Right atrium auricular region (tissue), 2 donors: ENCODE measurements at places on chromosomes 12 and 14. TPM values are rescaled to one million over a fixed set of nuclear protein-coding genes. Genes with fewer than 3 reads are reported as not detected.

CIROP gene
- total RNA-seq: not detected

GRCh38 chr12:46764005-46764404, 61.8 kb downstream of the SLC38A4 start:
- DNase-seq: no peak

DNA sequence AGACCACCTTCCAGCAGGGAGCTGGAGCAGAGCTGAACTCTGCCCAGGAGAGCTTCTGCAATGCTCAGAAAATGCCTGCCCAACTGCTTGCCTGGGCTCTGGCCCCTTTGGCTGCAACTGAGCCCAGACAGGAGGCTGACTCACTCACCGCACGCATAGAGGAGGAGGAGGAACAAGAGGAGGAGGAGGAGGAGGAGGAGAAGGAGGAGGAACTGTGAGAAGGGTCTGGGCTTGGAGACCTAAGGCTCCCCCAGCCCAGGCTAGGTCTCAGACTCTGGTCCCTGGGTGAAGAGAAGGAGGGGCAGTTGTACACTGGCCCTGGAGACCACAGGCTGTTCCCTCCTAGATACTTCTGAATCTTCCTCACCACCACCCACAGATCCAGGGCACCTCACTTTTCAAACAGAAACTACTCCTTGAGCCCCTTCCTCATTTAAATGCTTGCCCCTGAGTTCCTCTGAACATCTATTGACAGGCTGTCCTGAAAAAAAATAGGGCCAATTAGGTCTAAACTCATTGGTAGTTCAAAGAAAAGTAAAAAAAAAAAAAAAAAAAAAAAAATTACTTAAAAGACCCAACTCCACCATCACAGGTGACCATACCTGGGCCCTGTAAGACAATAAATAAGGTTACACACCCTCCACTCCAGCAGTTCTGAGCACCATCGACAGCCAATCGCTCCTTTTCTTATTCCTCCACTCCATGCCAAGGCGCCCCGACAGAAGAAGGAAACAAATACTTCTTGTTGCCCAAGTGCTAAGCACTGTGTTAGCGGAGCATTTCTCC, 674 bp downstream of the VDR start:
- peak; percentile 76 for DNase-seq

IQSEC3 gene
- total RNA-seq: 0.67 TPM

DNA sequence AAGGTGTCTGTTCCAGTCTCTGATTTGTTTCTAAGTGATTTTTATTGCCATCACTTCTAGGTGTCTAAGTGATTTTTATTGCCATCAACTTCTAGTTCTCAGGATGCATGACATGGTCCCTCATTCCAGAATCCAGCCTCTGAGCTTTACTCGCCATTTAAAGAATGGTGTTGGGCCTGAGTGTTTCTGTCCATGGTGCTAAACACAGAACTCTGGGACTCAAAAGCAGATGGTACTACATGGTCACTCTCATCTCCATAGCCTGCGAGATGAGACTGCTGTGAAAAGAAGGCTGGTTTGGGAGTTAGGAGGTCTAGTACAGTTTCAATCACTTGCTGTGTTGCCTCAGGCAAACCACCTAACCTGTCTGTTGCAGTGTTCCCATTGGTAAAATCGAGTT, 276.6 kb downstream of the NRXN3 start:
- no peak for DNase-seq

DNA sequence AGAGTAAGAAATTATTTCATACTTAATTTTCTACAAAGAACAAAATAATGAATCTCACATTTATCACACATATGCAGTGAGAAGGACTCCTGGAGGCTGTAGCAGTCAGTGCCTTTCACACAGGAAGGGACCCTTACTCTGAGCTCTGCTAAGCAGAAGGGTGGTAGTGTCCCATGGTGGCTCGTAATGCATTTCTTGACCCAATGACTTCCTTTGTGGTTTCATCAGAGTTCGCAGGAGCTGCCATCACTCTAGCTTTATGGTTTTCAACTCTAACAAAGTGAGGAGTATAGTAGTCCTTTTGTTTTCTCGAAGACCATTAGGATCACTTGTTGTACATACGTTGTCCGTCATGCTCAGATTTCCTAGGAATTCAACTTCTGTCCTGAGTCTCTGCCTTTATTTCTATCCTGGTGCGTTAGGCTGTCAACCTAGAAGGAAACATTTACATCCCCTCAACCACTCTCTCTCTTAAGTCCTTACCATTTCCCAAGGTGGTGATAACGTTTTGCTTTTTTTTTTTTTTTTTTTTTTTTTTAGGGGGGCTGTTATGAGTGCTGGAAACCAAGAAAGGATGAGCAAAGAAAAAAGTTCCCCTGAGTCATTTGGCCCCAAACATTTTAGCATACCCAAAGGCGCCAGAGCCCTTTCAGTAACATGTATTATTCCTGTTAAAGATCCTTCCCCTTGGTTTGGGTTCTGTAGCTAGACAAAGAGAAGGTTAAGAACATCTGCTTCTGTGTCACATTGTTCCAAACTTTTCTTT, 37.2 kb downstream of the GABARAPL1 start:
- DNase-seq: no peak

GRCh38 chr14:101934601-101935150, 29.7 kb upstream of the DYNC1H1 start:
- DNase-seq: no peak

LTB4R gene
- total RNA-seq: 1.9 TPM

ZNF140 gene
- total RNA-seq: 6.1 TPM

DNA sequence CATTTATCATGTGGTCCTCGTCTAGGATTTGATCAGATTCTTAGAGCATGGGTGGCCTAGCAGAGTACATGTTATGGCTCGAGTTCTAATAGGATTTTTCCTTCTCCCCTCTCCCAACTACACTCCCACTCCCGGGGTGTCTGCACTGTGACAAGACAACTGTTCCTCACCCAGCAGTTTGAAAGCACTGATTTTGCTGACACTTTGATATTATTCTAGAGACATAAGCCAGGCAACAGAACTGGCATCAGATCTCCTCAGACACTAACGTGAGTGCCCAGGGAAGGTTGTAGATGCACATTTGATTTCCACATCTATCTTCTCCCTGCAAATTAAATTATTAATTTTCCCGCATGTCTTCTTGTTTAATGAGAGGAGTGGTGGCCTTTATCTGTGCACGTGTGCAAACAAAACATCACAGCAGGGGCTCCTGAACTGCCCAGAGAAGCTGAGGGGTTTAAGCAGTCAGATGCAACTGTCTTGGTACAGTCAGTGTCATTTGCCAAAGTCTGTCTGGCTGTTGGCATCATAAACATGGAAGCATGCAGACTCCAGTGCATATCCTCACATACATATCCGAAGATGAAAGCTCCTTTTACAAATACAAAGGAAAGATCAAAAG, 491.8 kb downstream of the NPAS3 start:
- DNase-seq: no peak

DNA sequence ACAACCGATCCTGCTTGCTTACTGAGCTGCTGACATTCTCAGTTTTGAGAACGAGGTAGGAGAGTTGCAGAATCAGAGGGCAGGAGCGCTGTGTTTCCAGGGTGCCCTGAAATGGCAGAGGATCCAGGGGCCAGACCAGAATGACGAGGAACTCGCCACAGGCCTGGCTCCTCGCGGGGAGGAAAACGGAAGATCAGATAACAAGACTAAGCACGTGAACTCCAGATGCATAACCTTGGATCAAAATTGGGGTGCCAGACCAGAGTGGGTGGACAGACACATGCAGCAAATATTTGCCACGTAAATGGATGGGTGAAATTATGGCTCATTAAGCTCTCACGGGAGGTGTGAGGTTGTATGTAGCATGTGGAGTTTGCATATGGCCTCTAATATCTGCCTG, 46.5 kb downstream of the ELK3 start:
- DNase-seq: no peak

DNA sequence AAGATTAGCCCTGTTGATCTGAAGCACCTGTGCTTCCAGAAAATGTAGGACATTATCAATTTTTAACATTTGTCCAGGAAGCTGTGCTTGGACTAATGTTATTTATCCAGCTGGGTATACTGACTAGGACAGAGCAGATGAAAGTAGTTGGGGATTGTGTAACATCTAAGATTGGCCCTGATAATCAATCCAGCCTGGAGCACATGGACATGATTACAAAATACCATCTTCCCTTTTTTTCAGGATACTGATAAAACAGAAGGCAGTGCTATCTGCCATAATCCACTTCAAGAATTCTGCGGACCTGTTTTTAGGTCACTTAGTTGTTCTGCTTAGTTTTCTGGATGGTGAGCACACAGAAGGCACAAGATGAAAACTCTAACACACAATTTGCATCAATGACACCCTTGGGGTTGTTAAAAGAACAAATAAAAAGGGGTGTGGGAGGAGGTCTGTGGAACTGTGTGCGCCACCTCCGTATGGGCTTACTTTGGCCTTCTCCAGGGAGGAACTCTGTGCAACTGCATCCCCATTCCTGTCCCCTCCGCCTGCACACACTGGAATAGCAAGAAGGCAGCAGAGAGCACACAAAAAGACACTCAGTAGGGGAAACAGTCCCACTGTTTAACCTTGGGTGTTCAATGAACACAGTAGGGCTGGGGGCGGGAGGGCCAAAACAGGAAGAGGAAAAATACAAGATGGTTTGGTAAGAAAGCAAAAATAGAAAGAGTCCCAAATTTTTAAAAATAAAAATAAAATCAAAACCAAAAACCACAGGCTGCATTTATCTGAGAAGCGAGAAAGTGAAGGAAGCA, 31.1 kb upstream of the DUSP6 start:
- DNase-seq: no peak

GRCh38 chr12:25903603-25904245, 54.8 kb upstream of the RASSF8 start:
- DNase-seq: no peak

DNA sequence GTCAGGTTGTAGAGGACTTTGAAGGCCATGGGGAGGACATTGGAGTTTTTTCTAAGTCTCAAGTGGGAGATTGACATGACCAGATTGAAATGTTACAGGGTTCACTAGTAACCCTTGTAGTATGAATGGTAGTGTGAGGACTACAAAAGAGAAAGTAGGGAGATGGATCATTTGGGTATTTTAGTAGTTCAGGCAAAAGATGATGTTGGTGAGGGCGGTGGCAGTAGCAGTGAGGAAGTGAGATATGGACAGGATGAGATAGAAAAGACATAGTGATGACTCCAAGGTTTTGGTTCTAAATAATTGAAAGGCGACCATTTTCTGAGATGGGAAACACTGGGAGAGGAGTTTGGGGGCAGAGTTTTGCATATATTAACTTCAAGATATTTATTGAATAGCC, 94.2 kb upstream of the CNTN1 start:
- no peak for DNase-seq

PAPLN gene
- total RNA-seq: 5.1 TPM

GLS2 gene
- total RNA-seq: 0.96 TPM
